ENCODE measurements at places on chromosomes 1 and 21. TPM values are rescaled to one million over a fixed set of nuclear protein-coding genes. Genes with fewer than 3 reads are reported as not detected.

OR2L2 gene
- 0.07 TPM for total RNA-seq

CACNA1E gene
- total RNA-seq, result 1.7 TPM

NHLH1 gene
- 0.48 TPM for total RNA-seq

TPRG1L gene
- total RNA-seq, result 26.6 TPM

LMOD1 gene
- total RNA-seq, result 0.52 TPM

ZSCAN20 gene
- 8.6 TPM for total RNA-seq

NPL gene
- total RNA-seq, result 3.2 TPM

ADAMTS1 gene
- 34.9 TPM for total RNA-seq

OPN3 gene
- total RNA-seq, result 25.6 TPM

TACSTD2 gene
- 21.2 TPM for total RNA-seq

PSMB2 gene
- 62.9 TPM for total RNA-seq

GRCh38 chr1:30665216-30666010 is 58.0 kb downstream of the MATN1 start:
- no peak for DNase-seq
- H3K27ac ChIP-seq, result no peak overlapping the region
- peaks cover 4% of the 10 kb centered on the region for H3K27me3 ChIP-seq
- H3K36me3 ChIP-seq, result no peaks in the 10 kb centered on the region
- H3K4me1 ChIP-seq, result peaks cover 26% of the 10 kb centered on the region

- DNase-seq, result no peak
- no peaks in the 10 kb centered on the region for H3K4me1 ChIP-seq
- peaks cover 3% of the 10 kb centered on the region for H3K36me3 ChIP-seq
- H3K27me3 ChIP-seq, result no peaks in the 10 kb centered on the region
These were observed 41.4 kb downstream of the ZMYM1 start for GRCh38 chr1:35120458-35121133.

GRCh38 chr1:201747261-201747660 is 81.7 kb upstream of the IPO9 start:
- no peak overlapping the region for H3K4me3 ChIP-seq
- H3K4me1 ChIP-seq, result peaks cover 46% of the 10 kb centered on the region
- DNase-seq, result no peak
- no peak overlapping the region for H3K27ac ChIP-seq
- H3K27me3 ChIP-seq, result no peaks in the 10 kb centered on the region
- H3K36me3 ChIP-seq, result peaks cover 13% of the 10 kb centered on the region

GRCh38 chr21:39363607-39364555 is 15.0 kb upstream of the HMGN1 start:
- H3K27me3 ChIP-seq, result peaks cover 4% of the 10 kb centered on the region
- H3K4me1 ChIP-seq, result no peaks in the 10 kb centered on the region
- H3K36me3 ChIP-seq, result no peaks in the 10 kb centered on the region
- no peak overlapping the region for H3K4me3 ChIP-seq
- no peak for DNase-seq

DNA sequence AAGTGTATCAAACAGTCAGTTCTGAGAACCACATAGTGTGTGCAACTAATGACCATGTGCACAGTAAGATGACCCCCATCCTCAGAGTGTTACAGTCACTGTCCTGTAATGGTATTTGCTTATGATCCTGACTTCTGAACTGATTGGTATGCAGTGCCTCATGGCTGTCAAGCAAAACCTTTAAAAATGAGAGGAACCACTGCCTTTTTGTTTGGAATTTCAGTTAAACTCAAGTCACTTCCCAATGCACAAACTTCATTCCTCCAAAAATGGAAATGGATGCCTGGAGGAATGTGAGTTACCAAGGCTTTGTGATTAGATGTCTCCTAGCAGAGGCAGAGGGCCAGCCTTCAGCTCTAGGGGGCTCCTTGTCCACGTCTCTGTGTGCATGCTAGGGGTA is 10.5 kb downstream of the C1orf198 start:
- DNase-seq, result no peak
- peaks cover 21% of the 10 kb centered on the region for H3K4me1 ChIP-seq
- no peaks in the 10 kb centered on the region for H3K27me3 ChIP-seq
- no peak overlapping the region for H3K27ac ChIP-seq

GRCh38 chr1:168443899-168444298 is 99.9 kb downstream of the XCL2 start:
- H3K4me3 ChIP-seq, result no peak overlapping the region
- H3K36me3 ChIP-seq, result no peaks in the 10 kb centered on the region
- no peak for DNase-seq
- H3K27ac ChIP-seq, result no peak overlapping the region
- H3K4me1 ChIP-seq, result peaks cover 9% of the 10 kb centered on the region

GRCh38 chr1:225917536-225917935 is 6.5 kb downstream of the PYCR2 start:
- peaks cover 17% of the 10 kb centered on the region for H3K36me3 ChIP-seq
- no peak for DNase-seq
- H3K27me3 ChIP-seq, result no peaks in the 10 kb centered on the region
- H3K4me1 ChIP-seq, result peaks cover 17% of the 10 kb centered on the region
- no peak overlapping the region for H3K4me3 ChIP-seq
- no peak overlapping the region for H3K27ac ChIP-seq

DNA sequence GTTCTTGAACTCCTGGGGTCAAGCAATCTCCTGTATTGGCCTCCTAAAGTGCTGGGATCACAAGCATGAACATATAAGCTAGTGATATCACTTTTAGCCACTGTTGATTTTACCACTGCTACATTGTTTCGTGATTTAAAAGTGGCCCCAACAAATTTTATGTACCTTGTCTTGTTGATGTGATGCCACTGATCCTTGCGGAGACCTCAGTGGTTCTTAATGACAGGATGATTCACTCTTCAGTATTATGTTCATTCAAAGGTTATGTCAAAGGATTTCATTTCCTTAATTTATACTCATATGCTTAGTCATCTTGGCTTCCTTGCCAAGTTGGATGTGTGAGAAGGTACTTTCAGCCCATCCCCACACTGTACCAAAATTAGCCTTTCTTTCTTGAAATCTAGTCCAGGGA is 12.1 kb downstream of the PRKACB start:
- H3K36me3 ChIP-seq, result peaks cover 8% of the 10 kb centered on the region
- H3K4me3 ChIP-seq, result no peak overlapping the region
- H3K27me3 ChIP-seq, result no peaks in the 10 kb centered on the region
- H3K4me1 ChIP-seq, result no peaks in the 10 kb centered on the region
- H3K27ac ChIP-seq, result no peak overlapping the region
- DNase-seq, result no peak

DNA sequence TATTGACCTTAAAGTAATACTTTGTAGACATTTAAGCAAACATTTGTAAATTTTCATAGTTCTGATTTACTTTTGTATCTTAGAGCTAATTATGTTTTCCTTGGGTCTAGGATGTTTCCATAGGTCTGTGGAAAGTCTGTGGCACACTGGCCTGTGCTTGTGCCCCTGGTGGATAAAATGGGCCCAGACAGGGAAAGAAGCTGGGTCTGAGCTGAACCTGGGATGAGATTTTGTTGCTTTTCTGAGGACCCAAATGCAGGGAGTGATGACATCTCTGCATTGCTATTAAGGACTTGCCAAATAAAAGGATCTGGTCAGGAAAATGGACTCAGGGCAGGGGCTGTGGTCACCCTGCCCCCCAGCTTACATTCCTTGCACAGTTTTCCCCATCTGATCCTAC is 41.8 kb downstream of the C1orf21 start:
- no peaks in the 10 kb centered on the region for H3K27me3 ChIP-seq
- H3K4me3 ChIP-seq, result no peak overlapping the region
- peaks cover 12% of the 10 kb centered on the region for H3K36me3 ChIP-seq
- peaks cover 16% of the 10 kb centered on the region for H3K4me1 ChIP-seq
- DNase-seq, result no peak

GRCh38 chr1:93591676-93592550 is 89.7 kb downstream of the BCAR3 start:
- peak; percentile 85 for DNase-seq
- peaks cover 76% of the 10 kb centered on the region for H3K4me1 ChIP-seq
- H3K4me3 ChIP-seq, result peak overlapping the region; percentile 80
- peaks cover 29% of the 10 kb centered on the region for H3K36me3 ChIP-seq

DNA sequence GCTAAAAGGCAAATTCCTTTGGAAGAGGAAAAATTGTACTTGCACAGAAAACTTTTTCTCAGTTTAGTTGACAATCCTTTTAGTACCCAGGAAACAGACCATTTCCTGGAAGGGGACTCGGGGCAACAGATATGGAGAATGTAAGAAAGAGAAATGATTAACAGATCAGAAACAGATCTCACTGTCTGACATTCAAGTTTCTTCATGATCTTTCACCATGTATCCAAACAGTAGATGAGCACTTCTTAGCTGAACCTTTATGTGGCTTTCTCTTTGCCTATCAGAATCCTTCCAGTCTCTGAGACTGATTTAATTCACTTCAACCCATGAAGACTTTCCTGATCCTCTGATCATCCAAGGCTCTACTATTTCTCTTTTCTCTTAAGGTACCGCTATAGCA is 2.7 kb downstream of the TTLL7 start:
- peaks cover 22% of the 10 kb centered on the region for H3K27me3 ChIP-seq
- H3K4me3 ChIP-seq, result peak overlapping the region; percentile 42
- H3K4me1 ChIP-seq, result peaks cover 23% of the 10 kb centered on the region

DNA sequence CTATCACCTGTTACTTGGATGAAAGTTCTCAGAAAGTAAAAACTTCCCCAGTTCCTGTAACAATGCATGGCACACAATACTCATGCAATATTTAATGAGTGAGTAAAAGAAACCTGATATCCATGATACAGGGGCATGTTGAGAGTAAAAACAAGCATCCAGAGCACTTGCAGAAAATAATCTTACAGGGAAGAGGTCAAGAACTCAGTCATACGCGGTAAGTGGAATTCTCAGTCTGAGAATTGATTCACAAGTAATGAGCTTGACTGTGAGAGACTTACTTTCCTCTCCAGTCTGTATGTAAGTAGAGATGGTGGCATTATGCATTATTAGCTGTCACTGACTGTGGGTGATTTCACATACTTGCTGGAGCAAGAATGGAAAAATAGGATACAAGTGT is 976.9 kb downstream of the BRINP3 start:
- H3K27ac ChIP-seq, result no peak overlapping the region
- no peaks in the 10 kb centered on the region for H3K36me3 ChIP-seq
- H3K4me1 ChIP-seq, result peaks cover 4% of the 10 kb centered on the region
- no peak for DNase-seq

GRCh38 chr1:245260110-245260882 is 105.5 kb downstream of the KIF26B start:
- H3K36me3 ChIP-seq, result peaks cover 6% of the 10 kb centered on the region
- H3K27ac ChIP-seq, result no peak overlapping the region
- DNase-seq, result no peak
- H3K4me3 ChIP-seq, result no peak overlapping the region
- H3K27me3 ChIP-seq, result no peaks in the 10 kb centered on the region

GRCh38 chr1:172909606-172910326 is 141.0 kb downstream of the TNFSF18 start:
- H3K4me1 ChIP-seq, result peaks cover 4% of the 10 kb centered on the region
- H3K4me3 ChIP-seq, result no peak overlapping the region
- DNase-seq, result no peak
- no peaks in the 10 kb centered on the region for H3K27me3 ChIP-seq
- no peak overlapping the region for H3K27ac ChIP-seq

DNA sequence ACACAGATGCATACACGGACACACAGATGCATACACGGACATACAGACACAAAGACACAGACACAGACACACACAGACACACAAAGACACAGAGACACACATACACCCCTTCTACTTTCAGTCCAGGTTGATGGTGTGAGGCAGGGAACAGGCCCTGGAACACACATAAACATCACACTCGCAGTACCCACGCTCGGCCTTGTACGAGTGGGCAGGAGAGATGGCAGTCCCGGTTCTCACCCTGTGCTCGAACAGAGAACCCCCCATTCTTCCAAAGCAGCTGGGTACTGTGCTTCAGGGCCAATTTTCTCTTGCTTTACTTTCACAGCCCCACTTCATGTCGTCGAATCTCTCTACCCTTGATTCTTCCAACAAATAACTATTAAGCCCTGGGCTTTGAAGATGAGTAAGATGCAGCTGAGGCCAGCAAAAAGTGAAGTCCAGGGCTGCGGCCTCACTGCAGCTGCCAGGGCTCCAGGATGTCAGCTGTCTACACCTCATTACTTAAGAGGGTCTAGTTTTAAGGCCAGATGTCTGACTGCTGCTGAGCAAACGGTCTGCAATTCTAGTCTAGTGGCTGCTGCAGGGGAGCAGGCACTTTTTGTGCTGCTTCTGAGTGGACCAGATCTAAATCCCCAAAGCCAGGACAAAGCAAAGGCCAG is 90.1 kb downstream of the PGBD5 start:
- H3K27me3 ChIP-seq, result no peaks in the 10 kb centered on the region
- H3K36me3 ChIP-seq, result peaks cover 5% of the 10 kb centered on the region
- peaks cover 8% of the 10 kb centered on the region for H3K4me1 ChIP-seq

GRCh38 chr1:110672001-110672752 is 2.6 kb downstream of the KCNA3 start:
- no peaks in the 10 kb centered on the region for H3K36me3 ChIP-seq
- H3K4me3 ChIP-seq, result peak overlapping the region; percentile 32
- no peaks in the 10 kb centered on the region for H3K4me1 ChIP-seq
- no peak overlapping the region for H3K27ac ChIP-seq

GRCh38 chr1:66302815-66303214 is 231.1 kb upstream of the SGIP1 start:
- no peaks in the 10 kb centered on the region for H3K36me3 ChIP-seq
- no peak for DNase-seq
- H3K27me3 ChIP-seq, result no peaks in the 10 kb centered on the region

- no peak overlapping the region for H3K27ac ChIP-seq
- no peaks in the 10 kb centered on the region for H3K36me3 ChIP-seq
- H3K4me1 ChIP-seq, result no peaks in the 10 kb centered on the region
- no peak overlapping the region for H3K4me3 ChIP-seq
These were observed 30.2 kb upstream of the CCDC27 start for GRCh38 chr1:3721955-3722465.

DNA sequence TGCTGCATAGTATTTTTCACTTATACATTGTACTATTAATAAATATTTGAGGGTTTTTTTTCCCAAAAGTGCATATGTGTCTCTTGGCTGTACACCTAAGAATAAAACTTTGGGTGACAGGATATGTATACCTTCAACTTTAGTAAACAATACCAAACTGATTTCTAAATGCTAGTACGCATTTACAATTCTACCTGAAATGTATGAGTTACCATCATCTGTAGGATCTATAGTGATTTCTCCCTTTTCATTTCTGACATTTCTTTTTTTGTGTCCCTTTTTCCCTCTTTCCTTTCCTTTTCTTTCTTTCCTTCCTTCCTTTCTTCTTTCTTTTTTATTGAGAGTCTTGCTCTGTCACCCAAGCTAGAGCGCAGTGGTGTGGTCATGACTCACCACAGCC is 16.7 kb upstream of the BMP8B start:
- H3K27me3 ChIP-seq, result peaks cover 4% of the 10 kb centered on the region
- DNase-seq, result no peak
- no peaks in the 10 kb centered on the region for H3K36me3 ChIP-seq
- H3K27ac ChIP-seq, result no peak overlapping the region
- H3K4me1 ChIP-seq, result no peaks in the 10 kb centered on the region

- no peak overlapping the region for H3K4me3 ChIP-seq
- H3K36me3 ChIP-seq, result peaks cover 8% of the 10 kb centered on the region
- H3K4me1 ChIP-seq, result no peaks in the 10 kb centered on the region
- H3K27ac ChIP-seq, result no peak overlapping the region
- H3K27me3 ChIP-seq, result no peaks in the 10 kb centered on the region
These were observed 58.0 kb upstream of the GFI1 start for GRCh38 chr1:92544756-92545165.

All from type B pancreatic cell (in vitro differentiated cells).